ENCODE measurements at places on chromosomes 4 and X.

DNA sequence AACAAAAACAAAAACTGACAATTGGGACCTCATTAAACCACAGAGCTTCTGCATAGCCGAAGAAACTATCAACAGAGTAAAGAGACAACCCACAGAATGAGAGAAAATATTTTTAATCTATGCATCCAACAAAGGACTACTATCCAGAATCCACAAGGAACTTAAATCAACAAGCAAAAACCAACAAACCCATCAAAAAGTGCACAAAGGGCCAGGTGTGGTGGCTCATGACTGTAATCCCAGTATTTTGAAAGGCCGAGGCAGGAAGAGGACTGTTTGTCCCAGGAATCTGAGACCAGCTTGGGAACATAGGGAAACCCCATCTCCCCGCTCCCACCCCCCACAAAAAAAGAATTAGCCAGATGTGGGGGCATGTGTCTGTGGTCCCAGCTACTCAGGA, 10.7 kb downstream of the C4orf51 start:
- no peak for DNase-seq

DNA sequence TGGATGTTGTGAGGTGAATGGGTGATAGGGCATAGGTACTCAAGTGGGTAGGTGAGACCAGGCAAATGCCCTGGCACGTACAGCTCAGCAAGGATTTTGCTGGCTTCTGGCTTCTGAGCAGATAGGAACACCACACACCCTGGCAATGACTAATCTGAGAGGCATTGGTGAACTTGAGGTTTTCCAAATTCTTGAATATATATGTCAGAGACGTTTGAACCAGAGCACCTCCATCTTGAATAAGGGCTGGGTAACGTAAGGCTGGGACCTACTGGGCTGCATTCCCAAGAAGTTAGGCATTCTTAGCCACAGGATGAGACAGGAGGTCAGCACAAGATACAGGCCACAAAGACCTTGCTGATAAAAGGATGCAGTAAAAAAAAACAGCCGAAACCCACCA, 204.5 kb downstream of the NLGN4X start:
- DNase-seq, result no peak

DNA sequence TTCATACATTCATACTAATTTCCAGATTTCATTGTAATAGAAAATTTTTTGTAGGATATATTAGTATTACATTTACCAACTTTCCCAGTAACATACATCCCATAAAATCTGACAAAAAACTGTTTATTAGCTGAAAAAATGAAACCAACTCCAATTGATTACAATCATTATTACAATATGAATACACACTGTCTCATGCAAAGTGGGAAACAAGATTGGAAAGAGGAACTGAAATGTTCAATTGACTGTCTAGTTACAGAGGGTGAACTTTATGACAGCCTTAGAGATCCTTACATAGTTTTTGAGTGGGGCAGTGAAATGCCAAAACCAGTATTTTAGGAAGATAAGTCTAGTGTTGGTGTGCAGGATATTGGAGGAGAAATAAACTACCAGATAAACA, 2.3 kb upstream of the AMBN start:
- DNase-seq, result no peak

DNA sequence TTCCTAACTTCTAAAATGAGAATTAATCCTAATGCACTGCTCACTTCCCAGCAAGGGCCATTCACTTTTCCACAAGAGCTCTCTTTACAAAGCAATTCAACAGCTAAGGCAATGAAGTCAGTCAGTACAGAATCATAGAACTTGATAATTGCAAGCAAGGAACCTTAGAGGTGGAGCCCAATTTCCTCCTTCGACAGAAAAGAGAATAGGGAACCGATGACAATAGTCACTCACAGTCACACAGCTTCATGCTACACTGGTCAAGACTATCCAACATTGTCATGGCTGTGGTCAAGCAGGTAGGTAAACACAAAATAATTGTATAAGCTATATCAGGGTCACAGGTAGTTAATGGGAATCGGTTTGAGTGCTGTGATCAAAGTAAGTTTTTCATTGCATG, 90.0 kb downstream of the ELOVL6 start:
- DNase-seq, result no peak

- DNase-seq, result no peak
Observed at GRCh38 chr4:113662581-113662980, 99.0 kb downstream of the CAMK2D start.

DNA sequence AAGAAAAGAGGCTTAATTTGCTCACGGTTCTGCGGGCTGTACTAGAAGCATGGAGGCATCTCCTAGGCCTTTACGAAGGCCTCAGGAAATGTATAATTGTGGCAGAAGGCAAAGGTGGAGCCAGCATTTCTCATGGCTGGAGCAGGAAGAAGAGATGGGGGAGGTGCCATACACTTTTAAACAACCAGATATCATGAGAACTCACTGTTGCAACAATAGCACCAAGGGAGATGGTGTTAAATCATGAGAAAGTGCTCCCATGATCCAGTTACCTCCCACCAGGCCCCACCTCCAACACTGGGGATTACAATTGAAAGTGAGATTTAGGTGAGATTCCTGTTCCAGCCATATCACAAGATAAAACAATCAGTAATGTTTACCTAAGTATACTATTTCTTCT, 45.5 kb downstream of the MTHFD2L start:
- no peak for DNase-seq

GRCh38 chr4:3241898-3242524, 6.9 kb upstream of the MSANTD1 start:
- peak; percentile 55 for DNase-seq

Data from smooth muscle cell of the brain vasculature (primary cell).